Peyer's patch (tissue), 4 donors: ENCODE measurements at places on chromosomes 13 and 19. TPM values are rescaled to one million over a fixed set of nuclear protein-coding genes. Genes with fewer than 3 reads are reported as not detected.
A peak's percentile ranks its signal among the peaks of the same experiment; 100 is the strongest.

The FCER2 gene
- not detected for total RNA-seq

DNA sequence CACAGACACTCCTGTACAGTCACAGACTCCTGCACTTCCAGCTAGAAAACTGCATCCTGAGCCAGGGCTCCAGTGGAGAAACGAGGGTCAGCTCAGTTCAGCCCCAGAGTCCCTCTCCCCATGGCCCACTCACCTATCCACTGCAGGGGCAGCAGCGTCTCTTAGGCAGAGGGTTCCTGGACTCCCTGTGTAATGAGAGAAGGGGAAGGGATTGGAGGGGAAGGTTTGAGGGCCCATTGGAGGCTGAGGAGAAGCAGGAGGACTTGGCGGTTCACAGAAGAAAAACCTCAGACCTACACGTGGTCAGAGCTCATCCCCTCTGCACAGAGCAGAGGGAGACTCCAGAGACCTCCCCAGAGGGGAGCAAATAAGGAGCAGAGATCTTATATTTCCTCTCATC is 9.2 kb upstream of the CEACAM18 start:
- H3K4me3 ChIP-seq: no peak overlapping the region
- no peaks in the 10 kb centered on the region for H3K36me3 ChIP-seq
- no peak overlapping the region for H3K27ac ChIP-seq
- H3K27me3 ChIP-seq: no peaks in the 10 kb centered on the region

DNA sequence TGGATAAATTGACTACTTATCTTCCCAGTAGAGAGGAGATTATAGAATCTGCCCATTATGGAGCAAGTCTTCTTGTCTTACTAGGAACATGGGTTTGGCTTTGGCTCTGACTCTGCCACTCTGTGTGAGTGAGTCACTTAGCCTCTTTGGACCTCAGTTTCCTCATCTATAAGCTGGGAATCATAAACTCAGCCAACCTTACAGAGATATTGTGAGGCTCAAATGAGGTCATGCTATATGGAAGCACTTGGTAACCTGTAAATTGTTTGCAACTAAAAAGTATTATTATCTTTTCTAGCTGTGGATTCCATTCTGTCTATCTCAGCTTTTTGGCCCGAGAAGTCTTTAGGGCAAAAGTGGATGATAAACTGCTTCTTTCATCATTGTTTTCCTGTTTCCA is 186.8 kb upstream of the TSC22D1 start:
- H3K36me3 ChIP-seq: no peaks in the 10 kb centered on the region
- H3K4me1 ChIP-seq: no peaks in the 10 kb centered on the region
- H3K4me3 ChIP-seq: no peak overlapping the region
- H3K27ac ChIP-seq: peak overlapping the region; percentile 51
- no peak for DNase-seq

DNA sequence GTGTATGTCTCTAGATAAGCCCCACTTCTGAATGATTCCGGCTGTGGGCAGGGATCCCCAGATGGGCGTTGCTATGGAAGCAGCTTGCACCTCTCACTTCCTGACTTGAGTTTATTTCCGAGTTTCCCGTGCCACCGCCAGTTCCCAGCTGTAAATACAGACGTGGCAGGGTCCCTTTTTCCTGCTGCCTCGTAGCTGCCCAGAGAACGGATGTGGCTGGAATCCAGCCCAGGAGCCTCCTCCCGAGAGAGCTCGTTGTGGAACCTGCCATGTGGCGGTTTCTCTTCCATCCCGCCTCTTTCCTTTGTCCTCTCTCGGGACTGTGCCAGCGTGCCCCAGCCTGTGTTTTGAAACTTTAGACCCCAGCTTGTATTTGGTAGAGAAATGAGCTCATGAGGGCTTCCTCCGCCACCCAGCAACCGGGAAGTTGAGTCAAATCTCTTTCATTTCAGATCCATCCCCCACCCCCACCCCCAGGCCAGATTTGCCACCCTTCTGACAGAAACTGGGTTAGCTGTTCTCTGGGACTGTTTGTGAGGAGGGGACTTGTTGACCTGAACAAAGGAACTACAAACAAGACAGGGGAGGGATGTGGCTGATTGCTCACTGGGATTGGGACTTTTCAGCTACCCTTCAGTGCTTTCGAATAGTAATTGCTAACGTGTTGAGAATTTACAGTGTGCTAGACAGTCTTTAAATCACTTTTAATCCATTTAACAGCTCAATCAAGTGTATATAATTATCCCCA is 96.6 kb downstream of the SIPA1L3 start:
- no peak for DNase-seq
- H3K27ac ChIP-seq: peak overlapping the region; percentile 72
- H3K36me3 ChIP-seq: peaks cover 4% of the 10 kb centered on the region

DNA sequence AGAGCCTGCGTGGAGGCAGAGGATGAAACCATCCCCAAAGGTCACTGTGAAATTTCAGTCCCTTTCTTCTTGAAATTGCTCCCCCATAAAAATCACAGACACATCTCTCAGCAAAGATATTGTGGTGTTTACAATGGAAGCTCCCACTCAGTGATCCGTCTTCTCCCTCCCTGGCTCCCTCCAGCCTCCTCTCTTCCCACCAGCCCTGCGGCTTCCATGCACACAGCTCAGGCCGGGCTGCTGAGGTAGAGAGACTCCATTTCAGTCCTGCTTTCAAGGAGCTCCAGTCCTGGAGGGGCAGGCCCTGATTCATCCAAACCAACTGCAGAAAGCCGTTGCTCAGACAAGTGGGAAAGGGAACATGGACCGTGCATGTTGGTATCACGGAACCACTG is 24.0 kb upstream of the MIER2 start:
- H3K27me3 ChIP-seq: no peaks in the 10 kb centered on the region
- no peak overlapping the region for H3K4me3 ChIP-seq
- H3K27ac ChIP-seq: no peak overlapping the region
- peak; percentile 5 for DNase-seq
- H3K36me3 ChIP-seq: no peaks in the 10 kb centered on the region

GRCh38 chr19:246551-246950 is 44.7 kb downstream of the PLPP2 start:
- H3K36me3 ChIP-seq: no peaks in the 10 kb centered on the region
- no peak for DNase-seq
- H3K27me3 ChIP-seq: no peaks in the 10 kb centered on the region

The FUT2 gene
- 47.6 TPM for total RNA-seq

GRCh38 chr13:111484959-111485358 is 164.5 kb downstream of the TEX29 start:
- no peaks in the 10 kb centered on the region for H3K36me3 ChIP-seq
- H3K4me1 ChIP-seq: no peaks in the 10 kb centered on the region
- H3K27ac ChIP-seq: no peak overlapping the region
- no peak for DNase-seq
- no peak overlapping the region for H3K4me3 ChIP-seq

The TMEM86B gene
- total RNA-seq: 39.8 TPM

GRCh38 chr13:24997367-24997967 is 98.5 kb upstream of the PABPC3 start:
- no peaks in the 10 kb centered on the region for H3K4me1 ChIP-seq
- no peaks in the 10 kb centered on the region for H3K36me3 ChIP-seq
- no peak for DNase-seq
- H3K27me3 ChIP-seq: no peaks in the 10 kb centered on the region

DNA sequence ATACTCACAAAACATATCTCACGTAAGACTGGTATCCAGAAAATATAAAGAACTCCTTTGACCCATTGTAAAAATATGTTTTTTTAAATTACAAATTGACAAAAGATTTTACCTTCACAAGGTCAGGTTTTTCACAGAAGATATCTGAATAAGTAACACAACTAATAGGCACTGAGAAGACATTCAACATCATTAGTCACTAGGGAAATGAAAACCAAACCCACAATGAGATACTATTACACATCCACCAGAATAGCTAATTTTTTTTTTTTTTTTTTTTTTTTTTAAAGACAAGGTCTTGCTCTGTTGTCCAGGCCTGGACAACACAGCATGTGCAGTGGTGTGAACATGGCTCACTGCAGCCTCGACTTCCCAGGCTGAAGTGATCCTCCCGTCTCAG is 157.5 kb downstream of the MIPEP start:
- no peak overlapping the region for H3K27ac ChIP-seq
- H3K36me3 ChIP-seq: no peaks in the 10 kb centered on the region
- H3K4me3 ChIP-seq: no peak overlapping the region
- DNase-seq: no peak
- H3K27me3 ChIP-seq: no peaks in the 10 kb centered on the region
- H3K4me1 ChIP-seq: no peaks in the 10 kb centered on the region

DNA sequence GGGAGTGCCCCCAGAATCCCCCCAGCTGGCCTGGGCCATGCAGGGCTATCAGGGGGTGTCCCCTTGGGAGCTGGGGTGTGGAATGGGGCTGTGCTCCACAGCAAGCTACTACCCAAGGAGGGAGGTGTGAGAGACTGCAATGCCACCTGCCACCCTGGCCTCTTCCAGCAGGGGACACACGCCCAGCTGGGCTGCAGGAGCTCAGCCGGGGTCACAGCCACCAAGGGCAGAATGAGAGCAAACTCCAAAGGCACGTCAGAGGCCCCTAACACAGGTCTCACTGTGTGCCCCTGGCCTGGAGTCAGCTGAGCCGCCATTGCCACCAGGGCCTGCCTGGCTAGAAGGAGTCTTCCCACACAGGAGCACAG is 55.5 kb downstream of the MLLT1 start:
- no peaks in the 10 kb centered on the region for H3K36me3 ChIP-seq
- no peak overlapping the region for H3K27ac ChIP-seq
- no peak overlapping the region for H3K4me3 ChIP-seq
- no peak for DNase-seq
- H3K4me1 ChIP-seq: no peaks in the 10 kb centered on the region

DNA sequence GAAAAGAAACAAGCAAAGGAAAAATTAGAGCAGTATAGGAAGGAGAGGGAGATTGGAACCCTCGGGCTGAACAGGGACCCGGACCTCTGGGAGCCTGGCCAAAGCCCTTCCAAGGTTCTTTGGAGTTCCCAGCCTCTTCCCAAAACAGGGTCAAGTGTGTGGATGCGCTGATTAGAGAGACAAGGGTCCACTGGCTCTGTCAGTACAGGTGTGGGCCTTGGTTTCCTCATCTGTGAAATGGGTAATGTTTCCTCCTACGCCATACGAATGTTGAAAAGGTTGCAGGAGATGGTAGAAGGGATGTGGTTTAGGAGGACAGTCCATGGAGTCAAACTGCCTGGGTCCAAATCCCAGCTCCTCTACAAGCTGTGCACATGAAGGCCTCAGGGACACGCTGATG is 2.1 kb upstream of the SYCN start:
- no peak overlapping the region for H3K4me3 ChIP-seq
- no peaks in the 10 kb centered on the region for H3K36me3 ChIP-seq
- no peak for DNase-seq
